ENCODE measurements at places on chromosomes 6 and 20.
A peak's percentile ranks its signal among the peaks of the same experiment; 100 is the strongest.

GRCh38 chr6:6556738-6557503, 31.6 kb upstream of the LY86 start:
- DNase-seq, result no peak

GRCh38 chr6:35218021-35218420, 4.3 kb downstream of the SCUBE3 start:
- DNase-seq, result peak; percentile 26

- DNase-seq, result no peak
Observed at GRCh38 chr6:16712255-16712930, 48.9 kb downstream of the ATXN1 start.

- no peak for DNase-seq
Observed at GRCh38 chr6:5142915-5143314, 57.8 kb downstream of the PPP1R3G start.

GRCh38 chr6:122008101-122008999, 391.1 kb upstream of the HSF2 start:
- DNase-seq, result peak; percentile 31

GRCh38 chr6:144353871-144354314, 68.8 kb downstream of the UTRN start:
- DNase-seq, result no peak

DNA sequence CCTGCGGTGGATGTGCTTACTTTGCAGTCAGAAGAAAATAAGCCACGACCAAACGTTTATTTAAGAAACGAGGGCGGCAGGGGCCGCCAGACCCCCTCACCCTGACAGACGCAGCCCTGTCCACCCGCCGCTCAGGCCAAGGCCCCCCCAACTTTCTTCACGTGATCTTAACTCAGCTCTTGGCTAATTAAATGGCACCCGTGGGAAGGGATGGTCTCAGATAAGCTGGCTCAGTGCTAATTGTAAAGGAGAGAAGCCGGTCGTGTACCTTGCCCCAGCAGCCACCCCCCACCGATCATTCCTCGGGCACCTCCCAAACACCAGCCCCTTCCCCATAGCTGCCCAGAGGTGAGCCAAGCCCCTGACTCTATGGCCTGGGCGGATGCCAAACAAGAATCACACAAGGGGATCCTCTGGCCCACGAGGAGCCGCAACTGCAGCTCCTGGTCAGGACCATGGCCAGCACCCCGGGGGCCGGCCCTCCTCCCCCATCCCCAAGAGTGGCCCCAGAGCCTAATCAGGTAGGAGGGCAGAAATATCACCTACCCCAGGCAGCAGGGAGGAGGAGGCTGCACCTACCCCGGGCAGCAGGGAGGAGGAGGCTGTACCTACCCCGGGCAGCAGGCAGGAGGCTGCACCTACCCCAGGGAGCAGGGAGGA, 11.2 kb downstream of the KCNQ2 start:
- DNase-seq, result no peak

GRCh38 chr6:138116661-138116999, 9.4 kb upstream of the PERP start:
- DNase-seq, result no peak

- DNase-seq, result no peak
Observed at GRCh38 chr6:165266191-165266590, 43.2 kb downstream of the C6orf118 start.

- no peak for DNase-seq
Observed at GRCh38 chr6:131688286-131688685, 12.9 kb downstream of the OR2A4 start.

DNA sequence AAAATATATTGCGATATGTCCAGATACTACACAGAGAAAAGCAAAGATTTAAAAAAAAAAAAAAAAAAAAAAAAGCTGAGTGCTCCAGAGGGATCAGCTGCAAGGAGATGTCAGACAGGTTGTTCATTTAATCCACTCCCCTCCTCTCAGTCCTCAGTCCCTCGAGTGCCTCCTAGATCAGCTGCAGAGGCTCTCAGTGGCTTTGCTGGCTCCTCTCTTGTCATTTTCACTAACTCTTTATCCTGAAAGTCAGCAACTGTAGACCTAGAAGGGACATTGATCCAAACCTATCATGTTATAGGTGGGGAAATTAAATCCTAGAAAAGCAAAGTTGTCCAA, 61.6 kb downstream of the KIAA0319 start:
- no peak for DNase-seq

DNA sequence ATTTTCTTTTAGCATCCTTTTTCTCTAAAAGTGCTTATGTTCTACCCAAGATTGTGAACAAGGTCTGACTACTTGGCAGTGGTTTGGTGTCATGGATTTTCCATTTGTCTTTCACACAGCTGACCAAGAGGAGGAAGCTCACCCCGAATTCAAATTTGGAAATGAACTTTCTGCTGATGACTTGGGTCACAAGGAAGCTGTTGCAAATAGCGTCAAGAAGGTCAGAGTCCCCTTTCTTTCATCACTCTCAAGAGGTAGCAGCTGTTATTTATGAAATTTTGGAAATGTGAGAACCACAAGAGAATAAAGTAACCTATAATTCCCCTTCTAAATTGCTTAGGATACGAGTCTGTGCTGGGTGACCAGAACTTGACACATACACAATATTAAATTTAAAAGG, 113.0 kb upstream of the LAMP5 start:
- DNase-seq, result no peak

- DNase-seq, result peak; percentile 59
Observed at GRCh38 chr6:100084316-100084990, 90.4 kb upstream of the MCHR2 start.

- no peak for DNase-seq
Observed at GRCh38 chr6:162032620-162033019, 694.9 kb downstream of the PRKN start.

DNA sequence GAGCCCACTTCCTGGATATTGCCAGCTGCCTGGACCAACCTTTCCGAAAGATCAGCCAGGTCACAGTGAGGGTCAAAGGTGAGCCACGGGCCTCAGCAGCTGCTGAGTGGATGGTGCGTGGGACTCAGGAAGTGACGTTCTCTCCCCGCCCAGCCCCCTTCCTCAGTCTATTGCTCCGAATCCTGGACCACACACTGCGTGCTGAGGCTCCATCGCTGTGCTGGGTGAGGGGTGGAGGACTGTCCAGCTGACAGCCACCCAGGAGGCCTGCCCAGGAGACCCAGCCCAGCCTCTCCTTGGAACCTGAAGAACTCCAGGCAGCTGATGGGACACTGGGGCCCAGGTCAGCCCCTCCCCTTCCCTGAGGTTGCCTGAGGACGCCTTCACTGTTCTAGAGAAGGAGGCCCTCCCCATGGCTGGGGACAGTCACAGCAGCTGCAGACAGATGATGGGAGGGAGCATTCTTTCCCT, 94.4 kb upstream of the CD93 start:
- no peak for DNase-seq

DNA sequence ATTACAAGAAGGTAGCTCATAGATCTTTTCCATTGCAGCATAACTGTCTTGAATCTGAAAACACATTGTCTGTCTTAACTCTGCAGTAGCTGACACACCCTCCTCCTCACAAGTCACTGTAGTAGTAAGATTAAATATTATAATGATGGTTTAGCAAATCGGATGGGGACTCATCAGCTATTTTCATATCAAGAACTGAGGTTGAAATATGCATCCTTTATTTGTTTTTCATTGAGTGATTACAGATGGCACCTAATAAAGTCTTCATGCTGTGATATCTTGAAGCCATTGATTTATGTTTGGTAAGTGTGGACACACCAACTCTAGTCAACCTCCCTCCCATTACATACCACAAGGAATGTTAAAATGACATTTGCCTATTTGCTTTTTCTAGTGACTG, 267.4 kb upstream of the TAB2 start:
- no peak for DNase-seq

GRCh38 chr20:50373674-50374286, 136.4 kb upstream of the PTPN1 start:
- no peak for DNase-seq

DNA sequence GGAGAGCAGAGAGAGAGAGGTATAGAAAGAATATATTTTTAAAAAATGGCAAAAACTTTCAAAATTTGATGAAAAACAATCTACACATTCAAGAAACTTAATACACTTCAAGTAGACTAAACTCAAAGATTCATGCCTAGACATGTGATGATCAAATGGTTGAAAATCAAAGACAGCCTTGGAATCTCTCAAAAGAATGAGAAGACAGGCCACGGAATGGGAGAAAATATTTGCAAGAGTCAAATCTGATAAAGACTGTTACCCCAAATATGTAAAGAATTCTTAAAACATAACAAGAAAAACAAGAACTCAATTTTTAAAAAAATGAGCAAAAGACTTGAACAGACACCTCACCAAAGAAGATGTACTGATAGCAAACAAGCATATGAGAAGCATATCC, 49.7 kb downstream of the THEMIS start:
- DNase-seq, result peak; percentile 52

- DNase-seq, result peak; percentile 7
Observed at GRCh38 chr6:89347825-89348224, 4.7 kb downstream of the UBE2J1 start.

GRCh38 chr6:11784341-11784740, 5.7 kb upstream of the ADTRP start:
- DNase-seq, result no peak

DNA sequence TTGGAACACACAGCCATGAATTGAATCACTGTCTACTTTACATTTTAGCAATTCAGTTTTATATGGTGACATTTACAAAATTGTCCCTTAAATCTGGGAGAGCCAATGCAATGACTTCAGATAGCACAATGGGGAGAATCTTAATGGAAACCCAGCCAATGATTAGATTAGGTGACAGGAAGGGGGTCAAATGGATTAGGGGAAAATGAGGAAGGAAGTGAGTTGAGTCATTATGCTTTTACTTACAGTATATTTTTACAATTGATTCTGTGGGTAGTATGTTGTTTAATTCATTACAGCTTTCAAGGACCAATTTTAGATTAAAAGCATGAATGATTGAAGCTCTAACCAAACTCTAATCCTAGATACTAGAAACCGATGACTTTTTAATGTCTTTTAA, 229.8 kb downstream of the SOX4 start:
- DNase-seq, result no peak

DNA sequence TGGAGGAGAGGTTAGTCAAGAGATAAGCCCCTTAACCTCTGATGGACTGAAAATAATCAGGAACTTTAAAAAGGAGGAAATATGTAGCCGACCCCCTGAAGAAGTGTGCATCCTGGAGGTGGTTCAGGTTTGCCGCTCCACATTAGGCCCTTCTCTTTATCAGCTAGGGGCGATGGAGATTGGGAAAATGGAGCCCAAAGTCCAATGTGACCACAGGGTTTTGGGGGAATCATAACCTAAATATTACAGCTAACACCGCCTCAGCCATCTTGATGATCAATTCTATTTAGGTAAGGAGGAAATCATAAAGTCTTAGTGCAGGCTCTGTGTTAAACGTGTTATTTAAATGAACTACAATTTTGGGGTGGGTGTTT, 1.2 kb downstream of the OGFRL1 start:
- DNase-seq, result no peak

DNA sequence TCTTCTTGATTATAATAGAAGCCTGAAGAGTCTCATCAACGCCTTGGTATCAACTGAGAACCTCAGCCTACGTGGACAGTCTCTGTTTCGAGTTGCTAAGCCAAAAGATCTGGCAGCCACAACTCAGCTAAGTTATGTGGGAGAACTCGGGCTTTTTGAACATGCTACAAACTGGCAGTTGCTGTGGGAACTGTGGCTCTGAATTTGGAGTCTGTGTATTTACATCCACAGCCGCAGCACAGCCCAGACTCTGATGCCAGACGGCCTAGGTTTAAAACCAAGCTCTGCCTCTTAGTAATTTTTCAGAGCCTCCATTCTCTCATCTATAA, 35.8 kb downstream of the RIPOR2 start:
- DNase-seq, result no peak

DNA sequence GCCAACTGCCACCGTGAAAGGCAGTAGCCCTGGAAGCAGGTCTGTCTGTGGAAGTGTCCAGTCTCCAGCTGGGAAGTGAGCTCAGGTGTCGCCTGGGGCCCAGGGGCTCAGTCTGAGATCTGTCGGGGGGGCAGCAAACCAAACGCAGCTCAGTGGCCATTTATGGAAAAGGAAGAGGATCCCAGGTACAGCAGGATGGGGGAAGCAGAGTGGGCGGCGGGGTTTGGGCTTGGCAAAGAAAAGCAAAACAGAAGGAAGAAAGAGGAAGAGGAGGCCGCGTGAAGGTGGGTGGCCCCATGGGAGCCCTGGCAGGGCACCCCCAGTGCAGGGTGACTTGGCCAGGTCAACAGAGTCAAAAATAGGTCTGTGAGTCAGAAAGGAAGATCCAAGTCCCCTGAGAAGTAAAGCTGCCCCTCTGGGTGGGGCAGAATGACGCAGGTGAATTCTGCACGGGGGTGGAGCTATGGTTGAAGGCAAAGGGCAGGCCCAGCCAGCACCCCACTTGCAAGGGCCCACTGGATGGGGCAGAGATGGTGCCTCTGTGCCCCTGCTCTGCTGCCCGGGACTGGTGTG, 5.3 kb downstream of the PXDC1 start:
- no peak for DNase-seq

DNA sequence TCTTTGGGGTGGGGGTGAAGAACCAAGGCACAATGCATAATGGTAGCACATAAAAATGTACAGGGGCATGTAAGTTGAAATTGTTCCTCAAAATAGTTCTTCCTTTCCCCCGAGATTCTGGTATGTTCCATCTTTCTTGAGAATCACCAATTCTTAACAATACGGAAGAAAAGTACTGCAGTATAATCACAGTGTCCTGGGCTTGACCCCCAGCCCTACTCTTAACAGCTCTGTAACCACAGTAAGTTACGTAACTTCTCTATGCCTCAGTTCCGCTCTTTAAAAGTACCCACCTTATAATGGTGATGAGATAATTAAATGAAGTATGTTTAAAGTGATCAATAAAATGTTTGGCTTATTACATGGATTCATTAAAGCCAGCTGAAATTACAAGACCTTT, 104.5 kb downstream of the SMLR1 start:
- DNase-seq, result no peak

DNA sequence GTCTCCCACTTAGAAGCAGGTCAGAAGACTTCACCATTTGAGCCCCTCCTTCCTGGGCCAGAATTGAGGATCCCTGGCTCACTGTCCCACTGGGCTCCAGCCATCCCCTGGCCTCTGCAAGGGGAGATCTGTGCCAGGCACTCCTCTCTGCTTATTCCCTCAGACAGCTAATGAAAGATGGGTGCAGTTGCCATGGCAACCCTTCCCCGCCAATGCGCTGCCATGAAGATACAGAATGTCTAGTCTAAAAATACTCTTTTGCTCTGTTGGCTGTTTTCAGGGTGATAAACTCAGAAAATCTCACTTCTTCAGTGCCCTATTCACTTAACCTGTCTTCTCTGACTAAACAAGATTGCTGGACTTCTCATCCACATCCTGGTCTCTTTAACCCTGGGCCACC, 13.6 kb upstream of the TTLL2 start:
- DNase-seq, result no peak

- no peak for DNase-seq
Observed at GRCh38 chr20:309306-309840, 12.0 kb downstream of the ZCCHC3 start.
